ENCODE measurements at places on chromosomes 4 and X.

DNA sequence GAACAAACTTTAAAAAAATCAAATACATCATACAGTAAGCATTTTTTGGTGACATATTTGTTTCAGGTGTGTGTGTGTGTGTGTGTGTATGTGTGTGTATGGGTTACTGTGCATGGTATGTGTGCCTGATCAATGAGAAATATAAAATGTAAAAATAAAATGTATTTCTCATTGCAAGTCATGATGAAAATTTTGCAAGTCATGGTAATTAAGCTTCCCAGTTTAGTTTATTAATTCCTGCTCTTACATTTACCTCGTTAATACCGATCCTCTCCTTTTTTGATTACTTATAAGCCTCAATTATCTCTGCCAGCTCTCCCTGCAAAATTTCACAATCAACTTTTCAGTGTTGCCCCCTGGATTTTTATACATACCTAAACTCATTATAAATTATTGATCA is 114.6 kb upstream of the ADGRL3 start:
- no peak for DNase-seq

DNA sequence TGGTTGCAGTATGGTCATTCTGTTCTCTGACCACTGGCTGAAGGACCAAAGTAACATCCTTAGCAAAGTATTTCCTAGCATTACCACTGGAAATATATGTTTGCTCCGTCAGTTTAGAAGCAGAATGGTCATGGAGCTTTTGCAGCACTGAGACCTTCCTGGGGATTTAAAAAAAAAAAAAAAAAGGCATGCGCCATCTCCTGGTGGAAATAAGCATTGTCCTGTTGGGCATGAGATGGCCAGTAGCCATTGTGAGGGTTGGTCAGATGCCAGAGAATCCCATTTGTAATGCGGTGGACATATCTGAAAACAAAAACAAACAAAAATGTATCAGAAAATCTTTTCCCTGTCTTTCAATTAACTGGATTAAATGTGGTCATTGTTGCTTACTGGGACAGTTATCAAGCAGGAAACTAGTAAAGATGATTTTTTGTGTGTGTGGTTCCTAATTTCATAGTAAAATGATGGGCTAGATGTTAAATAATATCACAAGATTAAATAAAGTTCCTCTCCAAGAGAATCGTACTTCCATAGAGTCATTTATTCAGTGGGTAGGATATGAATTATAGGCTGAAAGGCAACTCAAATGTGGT is 139.6 kb downstream of the SOWAHB start:
- no peak for DNase-seq

DNA sequence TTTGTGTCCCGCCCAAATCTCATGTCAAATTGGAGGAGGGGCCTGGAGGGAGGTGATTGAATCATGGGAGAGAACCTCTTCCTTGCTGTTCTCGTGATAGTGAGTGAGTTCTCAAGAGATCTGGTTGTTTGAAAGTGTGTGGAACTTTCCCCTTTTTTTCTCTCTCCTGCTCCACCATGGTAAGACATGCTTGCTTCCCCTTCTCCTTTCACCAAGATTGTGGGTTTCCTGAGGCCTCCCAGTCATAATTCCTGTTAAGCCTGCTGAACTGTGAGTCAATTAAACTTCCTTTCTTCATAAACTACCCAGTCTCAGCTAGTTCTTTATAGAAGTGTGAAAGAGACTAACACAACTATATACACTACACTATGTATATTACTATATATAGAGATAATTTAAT is 697.8 kb upstream of the HS3ST1 start:
- DNase-seq, result no peak

GRCh38 chrX:119095936-119096335 is 23.1 kb downstream of the CT47C1 start:
- DNase-seq, result no peak

- DNase-seq, result no peak
Measured at GRCh38 chr4:111537871-111538270, 607.4 kb upstream of the FAM241A start.

- DNase-seq, result no peak
Measured at GRCh38 chr4:82592639-82593038, 30.9 kb upstream of the TMEM150C start.

- no peak for DNase-seq
Measured at GRCh38 chr4:67871867-67872266, 11.9 kb downstream of the TMPRSS11D start.

- DNase-seq, result no peak
Measured at GRCh38 chrX:107831071-107831730, 5.5 kb downstream of the MID2 start.

DNA sequence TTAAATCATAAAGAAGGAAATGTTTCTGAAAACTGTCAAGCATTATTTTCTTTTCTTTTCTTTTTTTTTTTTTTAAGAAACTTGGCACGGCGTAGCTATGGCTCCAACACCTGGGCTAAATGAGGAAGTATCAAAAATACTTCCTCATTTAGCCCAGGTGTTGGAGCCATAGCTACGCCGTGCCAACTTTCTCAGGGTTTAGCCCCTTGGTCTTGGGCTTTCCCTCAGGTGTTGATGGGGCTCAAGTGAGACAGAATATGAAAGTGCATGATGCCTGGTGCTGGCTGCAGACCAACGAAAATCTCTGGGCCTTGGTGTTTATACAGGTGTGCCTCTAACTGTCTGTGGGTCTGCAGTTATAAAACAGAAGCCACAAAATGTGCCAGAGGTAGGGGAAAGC is 132.7 kb downstream of the ARHGAP24 start:
- no peak for DNase-seq

Measured in ascending aorta (tissue), 2 donors.